ENCODE measurements at places on chromosomes 3 and 15.

DNA sequence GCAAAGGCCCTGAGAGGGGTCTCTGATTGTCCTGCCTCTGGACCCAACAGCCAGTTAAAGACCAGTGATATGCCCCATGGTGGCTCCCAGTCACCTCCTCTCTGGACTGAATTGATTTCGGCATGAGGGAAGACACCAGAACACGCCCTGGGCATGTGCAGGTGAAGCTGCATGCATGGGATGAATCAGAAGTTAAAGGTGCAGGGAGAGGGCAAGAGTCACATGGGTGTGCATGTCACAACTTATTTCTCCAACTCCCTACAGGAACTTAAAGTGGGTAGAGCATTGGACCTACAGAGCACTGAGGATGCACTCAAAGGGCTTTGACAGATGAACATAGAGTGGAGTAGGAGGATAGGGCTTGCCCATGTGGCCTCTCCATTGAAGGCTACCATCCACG, 16.9 kb upstream of the RHCG start:
- no peak for DNase-seq

DNA sequence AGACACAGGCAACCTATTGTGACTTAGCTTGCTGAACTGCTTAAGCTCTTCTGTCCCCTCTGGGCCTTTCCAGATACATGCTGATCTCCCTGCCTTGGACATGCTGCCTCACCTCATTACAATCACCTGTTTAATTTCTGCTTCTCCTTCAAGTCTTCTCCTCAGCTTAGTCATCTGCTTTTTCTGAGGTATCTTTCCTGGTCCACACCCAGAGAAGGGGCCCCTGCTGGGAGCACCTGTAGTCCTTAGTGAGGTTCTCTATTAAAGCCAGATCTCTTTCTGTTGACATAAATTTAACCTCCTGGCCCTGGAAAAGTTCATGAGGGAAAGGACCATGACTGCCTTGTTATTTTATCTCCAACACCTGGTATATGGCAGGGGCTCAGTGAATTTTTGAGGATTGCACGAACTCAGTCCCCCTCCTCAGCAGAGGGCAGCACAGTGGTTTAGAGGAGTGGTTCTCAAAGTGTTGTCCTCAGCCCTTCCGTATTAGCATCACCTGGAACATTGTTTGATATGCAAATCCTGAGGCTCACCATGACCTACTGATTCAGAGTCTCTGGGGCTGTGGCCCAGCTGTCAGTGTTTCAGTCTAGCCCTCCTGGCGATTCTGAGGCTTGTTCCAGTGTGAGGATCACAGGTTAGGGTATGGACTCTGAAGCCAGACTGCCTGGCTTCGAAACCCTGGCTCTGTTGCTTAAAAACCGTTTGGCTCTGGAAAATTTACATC, 12.7 kb downstream of the COL6A6 start:
- no peak for DNase-seq

GRCh38 chr3:14261229-14261628, 82.6 kb downstream of the LSM3 start:
- peak; percentile 73 for DNase-seq

DNA sequence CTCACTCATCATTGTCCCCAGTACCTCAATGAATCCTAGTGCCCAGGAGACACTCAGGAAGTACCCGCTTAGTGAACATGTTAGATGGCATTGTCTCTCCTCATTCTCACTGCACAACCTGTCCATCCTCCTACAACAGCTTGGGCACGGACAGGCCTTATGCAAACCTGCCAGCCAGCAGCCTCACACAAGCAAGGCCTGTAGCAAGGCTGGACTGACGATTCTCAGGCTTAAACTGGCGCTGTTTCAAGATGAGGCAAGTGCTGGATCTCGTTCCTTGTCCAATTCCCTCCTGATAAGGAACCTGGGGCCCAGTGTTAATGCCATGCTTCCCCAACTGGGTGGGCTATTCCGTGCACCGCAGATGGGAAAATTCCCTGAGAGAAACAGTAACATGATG, 59.0 kb downstream of the CDCP1 start:
- no peak for DNase-seq

- DNase-seq = no peak
Measured at GRCh38 chr3:59862686-59863085, 812.9 kb upstream of the CFAP20DC start.

GRCh38 chr15:90425726-90426346, 37.8 kb downstream of the IQGAP1 start:
- no peak for DNase-seq

DNA sequence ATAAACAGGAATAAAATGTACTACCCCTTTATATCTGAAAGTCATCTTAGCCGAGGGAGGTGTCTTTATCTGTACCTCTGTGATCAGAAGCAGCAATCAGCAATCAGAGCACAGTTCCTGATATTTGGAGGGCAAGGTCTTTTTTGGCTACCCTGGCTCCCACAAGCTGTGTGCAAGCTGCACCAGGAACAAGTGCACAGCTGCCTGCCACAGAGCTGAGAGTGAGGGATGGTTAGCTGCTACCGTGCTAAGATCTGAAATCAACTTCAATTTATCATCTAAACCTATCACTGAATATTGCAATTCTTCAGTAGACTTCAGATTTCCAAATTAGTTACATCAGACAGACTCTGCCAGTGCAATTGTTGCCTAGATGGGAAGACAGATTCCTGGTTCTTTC, 404.6 kb upstream of the ARL6 start:
- DNase-seq = no peak

GRCh38 chr15:101255615-101256241, 3.9 kb upstream of the CHSY1 start:
- DNase-seq = no peak

GRCh38 chr15:38531509-38531908, 33.1 kb downstream of the RASGRP1 start:
- DNase-seq = no peak

- DNase-seq = no peak
Measured at GRCh38 chr3:105856605-105857004, 12.2 kb downstream of the CBLB start.

- no peak for DNase-seq
Measured at GRCh38 chr3:51678641-51679040, 7.6 kb downstream of the TEX264 start.

GRCh38 chr3:119099785-119100184, 46.2 kb upstream of the TEX55 start:
- DNase-seq = no peak

GRCh38 chr3:49133226-49133951, 539 bp upstream of the LAMB2 start:
- DNase-seq = no peak

DNA sequence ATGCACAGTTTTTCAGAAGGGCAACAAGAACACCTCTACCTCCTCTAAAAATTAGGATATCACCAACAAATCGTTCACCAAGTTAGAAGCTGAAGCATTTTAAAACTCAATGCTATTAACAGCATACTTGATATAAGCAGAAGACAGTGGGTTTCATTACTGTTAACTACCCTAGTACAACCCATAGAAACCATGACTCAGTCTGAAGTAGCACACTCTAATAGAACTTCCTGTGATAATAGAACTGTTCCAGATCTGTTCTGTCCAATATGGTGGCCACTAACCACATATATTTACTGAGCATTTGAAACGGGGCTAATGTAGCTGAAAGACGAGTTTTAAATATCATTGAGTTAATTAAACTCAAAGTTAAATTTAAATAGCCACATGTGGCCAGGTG, 1075.6 kb downstream of the FHIT start:
- DNase-seq = no peak

DNA sequence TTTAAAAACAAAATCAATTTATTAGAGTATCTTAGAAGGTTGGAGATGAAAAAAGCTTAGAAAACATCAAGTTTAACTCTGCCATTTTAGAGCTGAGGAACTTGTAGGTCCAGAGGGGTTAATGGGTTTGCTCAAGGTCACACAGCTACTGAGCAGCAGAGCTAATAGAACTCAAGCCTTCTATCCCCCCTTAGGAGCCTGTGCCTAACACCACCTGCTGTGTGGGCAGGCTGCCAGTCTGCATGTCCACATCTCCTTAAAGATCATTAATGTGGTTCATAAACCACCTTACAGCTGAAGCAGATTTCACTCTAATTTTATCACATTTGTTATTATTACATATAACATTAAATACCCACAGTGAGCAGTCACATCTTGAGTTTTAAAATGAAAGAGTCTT, 14.1 kb upstream of the SLC35G2 start:
- DNase-seq = no peak

DNA sequence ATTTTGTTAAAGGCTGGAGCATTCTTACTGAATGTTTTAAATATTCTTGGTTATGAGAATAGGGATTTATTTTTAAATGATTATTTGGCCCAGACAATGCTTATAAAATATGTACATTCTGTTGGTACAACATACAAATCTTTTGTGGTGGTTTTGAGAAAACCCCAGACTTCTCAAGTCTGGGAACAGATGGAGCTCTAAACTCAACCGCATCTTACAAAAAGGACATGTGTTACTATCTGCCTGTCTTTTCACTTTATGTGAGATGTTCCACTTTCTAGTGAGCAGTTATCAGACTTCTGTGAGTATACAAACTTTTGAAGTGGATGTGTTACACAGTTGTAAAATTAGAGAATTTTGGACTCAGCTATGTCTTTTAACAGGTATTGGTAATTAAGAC, 135.5 kb upstream of the RBMS3 start:
- DNase-seq = no peak

DNA sequence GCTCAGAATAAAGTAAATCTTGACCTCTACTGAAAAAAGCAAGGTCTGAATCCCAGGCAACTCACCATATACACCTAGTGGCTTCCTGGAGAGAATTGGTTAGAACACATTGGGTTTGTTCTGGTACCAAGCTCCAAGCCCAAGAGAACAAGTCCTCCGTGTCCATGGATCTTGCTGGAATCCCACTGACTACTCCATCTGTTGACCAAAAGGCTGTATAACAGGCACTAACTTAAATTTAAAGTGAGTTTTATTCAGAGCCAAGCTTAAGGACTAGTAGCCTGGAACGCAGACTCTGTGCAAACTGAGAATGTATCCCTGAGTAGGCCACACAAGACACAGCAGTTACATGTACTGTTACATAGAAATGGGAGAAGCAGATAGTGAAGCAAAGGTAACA, 342.1 kb upstream of the LRRC3B start:
- no peak for DNase-seq

GRCh38 chr3:57383838-57384237, 91.4 kb upstream of the ASB14 start:
- no peak for DNase-seq

DNA sequence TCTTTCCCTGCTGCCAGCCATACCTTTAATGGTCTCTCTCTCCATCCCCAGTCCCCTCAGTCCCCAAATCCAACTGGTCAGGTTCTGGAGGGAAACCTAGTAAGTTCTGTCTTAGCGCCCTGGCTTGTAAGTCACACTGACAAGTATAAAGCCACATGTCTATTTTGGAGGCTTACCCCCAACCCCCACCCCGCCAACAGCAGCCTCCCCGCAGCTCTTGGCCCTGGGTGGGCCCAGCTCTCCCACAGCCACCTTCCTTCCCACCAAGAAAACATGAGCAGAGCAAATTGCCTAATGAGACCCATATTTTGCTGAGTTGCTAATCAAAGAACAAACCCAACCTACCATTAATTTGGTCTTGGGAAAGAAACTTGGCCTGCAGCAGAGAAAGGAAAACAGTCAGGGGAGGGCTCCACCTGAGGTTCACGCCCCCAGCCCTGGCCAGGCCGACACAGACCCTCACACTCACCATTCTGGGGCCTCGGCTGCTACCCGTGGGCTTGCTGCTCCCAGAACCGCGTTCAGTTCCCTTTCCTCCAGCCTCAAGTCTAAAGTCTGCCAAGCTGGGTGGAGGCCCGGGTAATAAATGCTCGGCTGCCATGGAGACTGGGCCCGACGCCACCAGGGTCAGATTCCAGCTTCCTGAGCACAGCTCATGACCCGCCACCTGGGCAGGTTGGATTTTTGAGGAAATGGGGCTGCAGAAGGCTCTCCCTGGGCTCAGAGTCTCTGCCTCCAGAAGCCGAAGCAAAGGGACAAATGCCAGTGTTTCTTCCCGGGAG, at the start of gene CALML4:
Gene CALML4 (minus strand): TSS at position 557 of the 782 bp plus-strand sequence. CDS start 85 bp downstream, at position 472.
- DNase-seq = no peak

DNA sequence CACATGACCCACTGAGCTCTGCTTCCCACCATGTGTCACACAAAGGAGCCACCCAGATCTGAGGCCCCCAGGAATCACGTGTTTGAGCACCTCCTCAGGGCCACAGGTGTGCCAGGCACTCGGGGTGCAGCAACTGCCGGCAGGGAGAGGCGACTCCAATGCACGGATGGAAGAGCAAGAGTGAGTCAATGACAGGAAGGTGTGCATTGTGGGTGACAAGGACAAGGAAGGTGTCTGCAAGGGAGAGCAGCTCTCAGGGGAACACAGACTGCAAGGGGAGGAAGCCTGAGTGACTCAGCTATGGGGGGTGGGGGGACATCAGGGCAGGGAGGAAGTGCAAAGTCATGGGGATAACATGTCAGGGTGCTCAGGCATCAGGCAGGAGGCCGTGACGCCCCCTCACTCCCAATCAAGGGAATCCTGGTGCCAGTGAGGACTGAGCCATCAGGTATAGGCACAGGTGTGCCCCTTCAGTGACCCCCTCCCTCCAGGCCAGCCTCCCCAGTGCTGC, 67.4 kb downstream of the NUP210 start:
- DNase-seq = no peak

DNA sequence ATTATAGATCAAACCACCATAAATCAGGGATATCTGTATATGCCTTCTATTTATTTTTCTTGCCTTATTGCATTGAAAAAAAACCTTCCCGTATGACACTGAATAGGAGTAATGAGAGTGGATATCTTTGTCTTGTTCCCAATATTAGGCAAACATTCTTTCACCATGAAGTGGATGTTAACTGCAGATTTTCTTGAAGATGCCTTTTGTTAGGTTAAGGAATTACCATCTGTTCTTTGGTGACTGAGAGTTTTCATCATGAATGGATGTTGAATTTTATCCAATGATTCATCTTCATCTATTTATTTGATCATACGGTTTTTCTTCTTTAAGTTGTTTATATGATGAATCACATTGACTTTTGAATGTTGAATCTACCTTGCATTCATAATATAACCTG, 47.1 kb upstream of the MECOM start:
- no peak for DNase-seq

DNA sequence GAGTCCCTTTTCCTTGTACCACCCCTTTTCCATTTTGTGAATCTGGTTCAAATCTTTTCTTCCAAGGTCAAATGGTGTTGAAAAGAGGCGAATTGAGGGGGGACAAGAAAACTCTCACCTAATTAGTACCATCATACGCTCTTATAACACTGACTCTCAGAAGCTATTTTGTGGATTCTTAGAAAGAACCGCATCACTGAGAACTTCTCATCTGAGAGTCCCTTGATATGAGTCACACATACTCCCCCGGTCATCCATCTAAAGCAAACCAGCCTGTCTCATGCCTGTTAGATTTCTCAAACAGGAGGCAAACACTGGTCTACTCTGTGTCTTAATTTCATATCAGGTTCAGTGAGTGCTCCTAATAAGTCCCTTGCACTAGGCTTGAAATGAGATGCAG, 76.5 kb upstream of the SPRED1 start:
- DNase-seq = no peak

Measured in GM12892 (cell line).